H54 (cell line): ENCODE measurements at places on chromosomes 4 and X.

DNA sequence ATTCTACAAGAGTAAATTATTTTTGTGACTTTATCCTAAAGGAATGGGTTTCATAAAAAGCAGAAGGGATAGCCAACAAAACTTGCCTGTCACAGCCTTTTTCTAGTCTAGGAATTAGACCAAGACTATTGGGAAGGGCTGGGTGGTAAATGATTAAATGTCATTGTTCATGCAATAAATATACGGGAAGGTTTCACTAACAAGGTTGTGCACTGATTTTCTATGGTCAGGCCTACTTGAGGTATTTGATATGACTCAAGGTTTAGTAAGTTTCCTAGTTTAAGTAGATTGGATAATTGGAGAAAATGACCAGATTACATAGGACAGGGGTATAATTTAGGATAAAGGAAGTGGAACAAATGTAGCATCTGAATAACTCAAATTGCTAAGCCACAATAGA, 249.1 kb upstream of the BMP3 start:
- DNase-seq, result no peak

GRCh38 chrX:3699821-3700381, 13.5 kb downstream of the PRKX start:
- no peak for DNase-seq

DNA sequence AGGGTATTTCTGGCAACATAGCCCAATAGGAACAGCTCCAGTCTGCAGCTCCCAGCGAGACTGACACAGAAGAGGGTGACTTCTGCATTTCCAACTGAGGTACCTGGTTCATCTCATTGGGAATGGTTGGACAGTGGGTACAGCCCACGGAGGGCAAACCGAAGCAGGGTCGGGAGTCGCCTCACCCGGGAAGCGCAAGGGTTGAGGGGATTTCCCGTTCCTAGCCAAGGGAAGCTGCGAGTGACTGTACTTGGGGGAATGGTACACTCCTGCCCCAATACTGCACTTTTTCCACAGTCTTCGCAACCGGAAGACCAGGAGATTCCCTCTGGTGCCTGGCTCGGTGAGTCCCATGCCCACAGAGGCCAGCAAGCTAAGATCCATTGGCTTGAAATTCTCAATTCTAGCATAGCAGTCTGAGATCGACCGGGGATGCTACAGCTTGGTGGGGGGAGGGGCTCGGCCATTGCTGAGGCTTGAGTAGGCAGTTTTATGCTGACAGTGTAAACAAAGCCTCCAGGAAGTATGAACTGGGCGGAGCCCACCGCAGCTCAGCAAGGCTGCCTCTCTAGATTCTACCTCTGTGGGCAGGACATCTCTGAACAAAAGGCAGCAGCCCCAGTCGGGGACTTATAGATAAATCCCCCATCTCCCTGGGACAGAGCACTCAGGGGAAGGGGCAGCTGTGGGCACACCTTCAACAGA, 14.0 kb upstream of the ADAD1 start:
- DNase-seq, result no peak

GRCh38 chr4:8290701-8290970, 21.1 kb downstream of the HTRA3 start:
- no peak for DNase-seq

GRCh38 chr4:76584241-76585152, 149.5 kb downstream of the SHROOM3 start:
- DNase-seq, result no peak

- no peak for DNase-seq
Measured at GRCh38 chrX:132532097-132532496, 43.3 kb upstream of the MBNL3 start.

DNA sequence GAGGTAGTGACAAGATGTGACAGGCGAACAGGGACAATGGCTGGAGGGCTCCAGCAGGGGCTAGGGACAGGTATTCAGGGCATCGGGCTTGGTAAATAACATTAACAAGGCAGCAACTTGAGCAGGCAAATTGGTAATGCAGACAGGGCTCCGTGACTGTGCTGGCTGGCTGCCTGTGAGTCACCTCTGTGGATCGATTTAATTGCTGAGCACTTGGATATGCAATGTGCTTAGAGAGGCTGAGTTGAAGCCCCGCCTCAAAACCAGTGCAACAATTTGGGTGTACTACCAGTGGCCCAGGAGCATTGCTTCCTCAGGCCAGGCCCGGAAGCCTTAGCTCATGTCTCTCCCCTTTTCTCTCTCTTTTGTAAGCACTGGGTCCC, 19.5 kb downstream of the CNGA2 start:
- peak; percentile 33 for DNase-seq

GRCh38 chrX:57607295-57608187, 15.7 kb downstream of the ZXDB start:
- no peak for DNase-seq

GRCh38 chr4:89213382-89213701, 94.3 kb downstream of the GPRIN3 start:
- DNase-seq, result no peak

- DNase-seq, result no peak
Measured at GRCh38 chrX:261167-261918, 19.8 kb upstream of the PLCXD1 start.
